ENCODE measurements at places on chromosomes 11 and 22. TPM values are rescaled to one million over a fixed set of nuclear protein-coding genes. Genes with fewer than 3 reads are reported as not detected.

Gene FLRT1
- 0.31 TPM for total RNA-seq

Gene BAIAP2L2
- total RNA-seq = 2.3 TPM

Gene RIMBP3B
- total RNA-seq = 0.77 TPM

Gene RAB36
- 1.4 TPM for total RNA-seq

Gene XNDC1N
- 11.0 TPM for total RNA-seq

Gene MPPED2
- 2.6 TPM for total RNA-seq

Gene GPR83
- 0.15 TPM for total RNA-seq

Gene CCDC188
- not detected for total RNA-seq

Measured in H9 (cell line).